ENCODE measurements at places on chromosomes 12 and 14. TPM values are rescaled to one million over a fixed set of nuclear protein-coding genes. Genes with fewer than 3 reads are reported as not detected.

DNA sequence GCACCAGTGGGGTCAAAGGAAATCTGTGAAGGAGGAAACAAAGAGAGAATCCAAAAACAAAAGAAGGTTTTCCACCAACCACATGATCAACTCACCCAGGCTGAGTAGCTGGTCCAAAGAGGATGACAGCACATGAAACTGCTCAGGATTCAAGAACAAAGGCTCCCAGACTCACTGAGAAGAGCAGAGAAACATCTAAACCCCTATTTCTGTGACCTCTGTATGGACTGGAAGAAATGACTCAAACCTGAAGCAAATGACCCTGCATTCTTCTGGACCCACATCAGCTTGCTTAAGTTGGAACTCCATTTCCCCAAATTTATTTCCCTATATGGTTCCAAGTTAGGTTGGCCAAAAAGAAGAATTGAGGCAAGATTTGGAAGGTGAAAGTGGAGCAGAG lies 26.3 kb downstream of the TC2N start:
- H3K27ac ChIP-seq: no peak overlapping the region
- H3K4me1 ChIP-seq: peaks cover 3% of the 10 kb centered on the region
- DNase-seq: no peak
- H3K27me3 ChIP-seq: peaks cover 7% of the 10 kb centered on the region
- no peaks in the 10 kb centered on the region for H3K36me3 ChIP-seq
- H3K4me3 ChIP-seq: no peak overlapping the region

GRCh38 chr14:80572666-80573065 lies 361.4 kb upstream of the DIO2 start:
- no peaks in the 10 kb centered on the region for H3K4me1 ChIP-seq
- no peaks in the 10 kb centered on the region for H3K36me3 ChIP-seq
- no peak for DNase-seq

- no peak for DNase-seq
- H3K4me3 ChIP-seq: no peak overlapping the region
- H3K27ac ChIP-seq: no peak overlapping the region
- no peaks in the 10 kb centered on the region for H3K36me3 ChIP-seq
- peaks cover 19% of the 10 kb centered on the region for H3K4me1 ChIP-seq
These were observed 228.7 kb upstream of the CRY1 start for GRCh38 chr12:107322063-107322462.

- H3K27ac ChIP-seq: no peak overlapping the region
- DNase-seq: no peak
- H3K4me3 ChIP-seq: no peak overlapping the region
- H3K36me3 ChIP-seq: peaks cover 10% of the 10 kb centered on the region
- no peaks in the 10 kb centered on the region for H3K4me1 ChIP-seq
These were observed 35.0 kb downstream of the ERO1A start for GRCh38 chr14:52660325-52660724.

DNA sequence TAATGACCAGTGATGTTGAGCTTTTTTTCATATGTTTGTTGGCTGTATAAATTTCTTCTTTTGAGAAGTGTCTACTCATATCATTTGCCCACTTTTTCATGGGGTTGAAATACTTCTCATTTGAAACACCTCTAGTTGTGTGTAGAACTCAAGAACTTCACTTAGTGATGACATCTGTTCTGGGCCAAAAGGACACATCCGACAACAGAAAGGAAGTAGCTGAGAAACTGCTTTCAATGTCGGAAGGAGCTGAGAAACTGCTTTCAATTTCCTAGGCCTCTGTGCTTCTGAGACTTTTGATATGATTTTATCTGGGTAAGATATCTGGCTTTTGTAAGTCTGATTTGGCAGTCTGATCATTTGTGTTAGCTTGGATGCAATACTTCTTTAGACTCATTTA lies 635.3 kb downstream of the TMTC2 start:
- no peaks in the 10 kb centered on the region for H3K36me3 ChIP-seq
- H3K27ac ChIP-seq: no peak overlapping the region
- no peaks in the 10 kb centered on the region for H3K4me1 ChIP-seq
- DNase-seq: no peak
- no peaks in the 10 kb centered on the region for H3K27me3 ChIP-seq

- H3K36me3 ChIP-seq: no peaks in the 10 kb centered on the region
- DNase-seq: no peak
- no peak overlapping the region for H3K27ac ChIP-seq
- H3K4me3 ChIP-seq: no peak overlapping the region
These were observed 52.4 kb downstream of the SYT1 start for GRCh38 chr12:78916845-78917480.

GRCh38 chr12:7557227-7557626 lies 53.6 kb upstream of the CD163 start:
- no peak overlapping the region for H3K27ac ChIP-seq
- DNase-seq: no peak
- H3K4me3 ChIP-seq: no peak overlapping the region
- peaks cover 2% of the 10 kb centered on the region for H3K36me3 ChIP-seq

GRCh38 chr14:32104803-32105202 lies 27.7 kb downstream of the ARHGAP5 start:
- DNase-seq: no peak
- peaks cover 6% of the 10 kb centered on the region for H3K36me3 ChIP-seq
- H3K27ac ChIP-seq: no peak overlapping the region
- no peaks in the 10 kb centered on the region for H3K4me1 ChIP-seq

DNA sequence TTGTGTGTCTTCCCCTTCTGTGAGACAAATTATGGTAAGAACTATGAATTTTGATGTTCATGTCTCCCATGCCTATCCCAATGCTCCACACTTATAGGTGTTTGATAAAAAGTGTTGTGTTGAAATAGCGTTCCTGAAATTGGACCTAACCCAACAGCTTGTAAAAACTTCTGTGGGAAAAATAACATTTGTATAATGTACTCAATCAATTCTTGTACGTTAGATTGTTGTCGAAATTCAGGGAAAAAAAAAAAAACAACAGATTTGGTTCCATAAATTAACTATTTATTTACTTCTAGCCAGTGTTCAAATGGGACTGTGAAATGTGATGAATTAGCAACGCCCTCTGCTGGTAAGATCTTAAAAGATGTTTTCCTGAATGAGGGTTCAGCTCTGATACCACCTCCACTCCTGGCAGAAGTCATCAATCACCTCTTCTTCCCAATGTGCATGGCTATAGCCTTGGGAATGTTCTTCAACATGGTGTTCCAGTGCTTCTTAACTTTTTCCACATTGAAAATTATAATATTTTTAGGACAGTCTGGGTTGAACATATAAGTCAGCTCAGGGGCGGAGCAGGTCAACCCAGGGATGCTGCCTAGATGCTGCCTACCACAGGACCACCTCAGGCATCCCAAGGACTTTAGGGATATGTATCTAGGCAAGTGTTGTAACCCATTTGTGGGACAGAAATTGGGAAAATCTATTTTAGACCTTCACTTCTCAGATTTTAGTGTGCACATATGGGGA lies 170.6 kb downstream of the OTOGL start:
- no peak overlapping the region for H3K4me3 ChIP-seq
- H3K4me1 ChIP-seq: peaks cover 6% of the 10 kb centered on the region
- H3K27me3 ChIP-seq: peaks cover 45% of the 10 kb centered on the region
- H3K27ac ChIP-seq: no peak overlapping the region
- DNase-seq: no peak
- H3K36me3 ChIP-seq: no peaks in the 10 kb centered on the region

DNA sequence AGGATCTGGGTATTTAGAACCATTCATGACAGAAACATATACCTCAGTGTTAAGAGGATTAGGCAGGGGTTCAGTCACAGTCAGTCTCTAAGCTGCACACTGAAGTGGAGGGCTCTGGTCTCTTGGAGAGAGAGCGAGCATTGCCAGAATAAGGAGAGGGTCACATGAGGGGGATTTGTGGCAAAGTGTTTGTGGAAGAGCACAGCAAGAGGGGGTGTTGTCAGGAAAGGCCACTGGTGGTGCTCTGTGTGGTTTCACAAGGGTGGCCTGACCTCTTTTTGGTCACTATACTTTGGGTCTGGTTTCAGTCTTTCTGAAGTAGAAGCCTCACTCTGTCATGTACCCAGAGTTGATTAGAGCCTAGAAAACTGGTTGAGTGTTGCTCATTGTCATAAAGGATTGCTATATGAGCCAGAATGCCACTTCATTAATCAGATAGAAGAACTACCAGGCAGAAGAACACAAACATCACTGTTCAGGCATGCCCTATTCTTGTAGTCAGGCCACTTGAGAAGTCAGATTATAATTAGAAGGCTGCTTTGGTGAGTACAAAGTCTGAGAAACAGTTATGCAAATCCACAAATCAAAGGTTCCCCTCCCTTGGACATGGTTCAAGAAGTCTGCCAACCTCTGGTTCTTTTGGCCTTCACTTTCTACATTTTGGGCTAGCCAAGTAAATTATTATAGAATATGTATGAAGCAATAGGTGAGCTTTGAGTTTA lies 8.4 kb downstream of the TMEM19 start:
- peaks cover 5% of the 10 kb centered on the region for H3K36me3 ChIP-seq
- H3K4me3 ChIP-seq: no peak overlapping the region
- DNase-seq: no peak
- H3K4me1 ChIP-seq: no peaks in the 10 kb centered on the region
- H3K27me3 ChIP-seq: no peaks in the 10 kb centered on the region

The ACVRL1 gene
- total RNA-seq: not detected

The OR6C2 gene
- total RNA-seq: not detected

The LALBA gene
- not detected for total RNA-seq

The BMP4 gene
- total RNA-seq: 2.7 TPM

The FAIM2 gene
- total RNA-seq: not detected

The GPR68 gene
- total RNA-seq: 0.87 TPM
